ENCODE measurements at places on chromosomes 16 and 17.
A peak's percentile ranks its signal among the peaks of the same experiment; 100 is the strongest.

GRCh38 chr17:28957992-28958355, 6.7 kb upstream of the PHF12 start:
- peaks cover 1% of the 10 kb centered on the region for H3K4me1 ChIP-seq
- peak; percentile 38 for DNase-seq
- H3K4me3 ChIP-seq: no peak overlapping the region
- H3K27ac ChIP-seq: no peak overlapping the region
- no peaks in the 10 kb centered on the region for H3K36me3 ChIP-seq

DNA sequence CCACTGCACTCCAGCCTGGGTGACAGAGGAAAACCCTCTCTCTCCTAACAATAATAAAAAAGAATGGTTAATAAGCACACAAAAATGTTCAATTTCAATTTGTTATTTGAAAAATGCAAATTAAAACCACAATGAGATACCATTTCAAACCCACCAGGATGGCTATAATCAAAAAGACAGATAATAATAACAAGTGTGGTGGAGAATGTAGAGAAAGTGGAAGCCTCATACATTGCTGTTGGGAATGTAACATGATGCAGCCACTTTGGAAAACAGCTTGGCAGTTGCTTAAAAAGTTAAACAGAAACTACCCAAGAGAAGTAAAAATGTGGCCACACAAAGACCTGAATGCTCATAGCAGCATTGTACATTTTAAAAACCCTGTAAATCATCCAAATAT, 51.8 kb upstream of the MAP3K14 start:
- H3K27ac ChIP-seq: no peak overlapping the region
- no peaks in the 10 kb centered on the region for H3K27me3 ChIP-seq
- no peaks in the 10 kb centered on the region for H3K36me3 ChIP-seq
- peaks cover 31% of the 10 kb centered on the region for H3K4me1 ChIP-seq
- DNase-seq: no peak
- H3K4me3 ChIP-seq: no peak overlapping the region

DNA sequence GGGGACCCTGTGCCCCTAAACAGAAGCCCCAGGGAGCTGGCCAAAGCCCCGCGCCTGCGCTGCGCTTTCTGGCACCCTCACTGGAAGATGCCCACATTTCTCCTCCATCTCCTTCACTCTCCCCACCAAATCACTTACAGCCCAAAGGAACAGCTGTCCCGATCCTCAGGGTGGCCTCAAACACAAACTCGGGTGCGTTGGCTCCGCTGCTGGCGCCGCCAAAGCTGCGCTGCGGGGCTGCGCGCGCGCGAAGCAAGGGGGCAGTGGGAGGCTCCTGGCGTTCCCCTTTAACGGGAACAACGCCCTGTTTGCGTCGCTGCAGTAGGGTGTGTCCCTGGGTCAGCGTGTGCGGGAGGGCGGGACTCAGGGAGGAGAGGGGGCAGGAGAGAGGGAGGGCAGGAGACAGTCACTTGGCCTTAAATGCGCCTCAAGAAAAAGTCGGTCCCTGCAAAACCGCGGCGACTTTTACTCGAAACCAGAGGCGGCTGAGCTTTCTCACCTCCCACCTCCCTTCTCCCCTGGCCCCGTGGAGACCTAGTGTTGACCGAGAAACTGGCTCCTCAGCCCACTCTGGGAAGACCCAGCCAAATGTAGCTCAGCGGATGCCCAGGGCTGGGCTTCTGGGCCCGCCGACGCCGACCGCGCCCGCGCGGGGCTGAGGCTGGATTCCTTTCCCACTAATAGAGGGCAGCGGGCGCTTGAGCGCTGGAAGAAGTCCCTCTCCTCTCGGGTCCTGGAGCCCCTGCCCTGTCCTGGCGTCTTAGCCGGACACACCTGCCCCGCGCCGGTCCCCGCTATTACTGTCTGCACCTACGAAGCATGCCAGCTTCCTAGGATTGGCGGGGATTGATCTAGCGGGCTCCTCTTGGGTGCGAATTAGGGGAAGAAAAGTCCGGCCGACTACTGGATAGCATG, 2.6 kb downstream of the PMP22 start:
- H3K36me3 ChIP-seq: peaks cover 14% of the 10 kb centered on the region
- H3K4me1 ChIP-seq: peaks cover 64% of the 10 kb centered on the region
- peak overlapping the region; percentile 67 for H3K4me3 ChIP-seq
- H3K27me3 ChIP-seq: no peaks in the 10 kb centered on the region
- H3K27ac ChIP-seq: peak overlapping the region; percentile 97

DNA sequence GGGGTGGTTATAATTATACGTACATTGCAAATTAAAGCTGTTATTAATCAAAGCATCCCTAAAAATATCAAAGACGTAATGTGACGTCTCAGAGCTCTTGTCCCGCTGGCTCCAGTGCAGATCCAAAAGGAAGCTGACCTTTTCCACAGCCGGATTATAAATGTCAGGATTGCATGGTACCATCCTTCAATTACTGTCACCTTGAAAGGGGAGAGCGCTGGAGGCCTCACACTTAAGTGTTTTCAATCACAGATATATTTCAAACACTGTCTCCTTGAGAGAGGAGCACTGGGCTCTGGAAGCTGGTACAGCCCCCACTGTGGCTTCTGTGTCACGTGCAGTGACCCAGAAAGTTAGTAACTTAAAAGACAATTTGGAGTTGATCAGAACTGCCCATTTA, 94.2 kb downstream of the AIPL1 start:
- no peaks in the 10 kb centered on the region for H3K36me3 ChIP-seq
- no peak overlapping the region for H3K4me3 ChIP-seq
- peak; percentile 44 for DNase-seq
- peaks cover 8% of the 10 kb centered on the region for H3K27me3 ChIP-seq
- no peaks in the 10 kb centered on the region for H3K4me1 ChIP-seq

DNA sequence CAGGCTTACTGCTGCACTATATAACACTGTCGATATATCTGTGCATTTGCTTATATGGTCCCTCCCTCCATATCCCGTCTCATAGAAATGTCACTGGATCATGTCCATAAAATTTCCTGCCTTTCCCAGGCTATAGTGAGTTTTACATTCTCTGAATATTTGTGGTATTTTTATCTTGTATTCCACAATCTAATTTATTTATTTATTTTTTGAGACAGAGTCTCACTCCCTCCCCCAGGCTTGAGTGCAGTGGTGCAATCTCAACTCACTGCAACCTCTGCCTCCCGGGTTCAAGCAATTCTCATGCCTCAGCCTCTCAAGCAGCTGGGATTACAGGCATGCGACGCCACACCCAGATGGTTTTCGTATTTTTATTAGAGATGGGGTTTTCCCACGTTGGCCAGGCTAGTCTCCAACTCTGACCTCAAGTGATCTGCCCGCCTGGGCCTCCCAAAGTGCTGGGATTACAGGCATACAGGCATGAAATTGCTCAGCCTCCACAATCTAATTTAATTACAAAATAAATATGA, 12.9 kb downstream of the TRIM37 start:
- peaks cover 7% of the 10 kb centered on the region for H3K4me1 ChIP-seq
- no peaks in the 10 kb centered on the region for H3K27me3 ChIP-seq
- peaks cover 13% of the 10 kb centered on the region for H3K36me3 ChIP-seq
- no peak for DNase-seq

DNA sequence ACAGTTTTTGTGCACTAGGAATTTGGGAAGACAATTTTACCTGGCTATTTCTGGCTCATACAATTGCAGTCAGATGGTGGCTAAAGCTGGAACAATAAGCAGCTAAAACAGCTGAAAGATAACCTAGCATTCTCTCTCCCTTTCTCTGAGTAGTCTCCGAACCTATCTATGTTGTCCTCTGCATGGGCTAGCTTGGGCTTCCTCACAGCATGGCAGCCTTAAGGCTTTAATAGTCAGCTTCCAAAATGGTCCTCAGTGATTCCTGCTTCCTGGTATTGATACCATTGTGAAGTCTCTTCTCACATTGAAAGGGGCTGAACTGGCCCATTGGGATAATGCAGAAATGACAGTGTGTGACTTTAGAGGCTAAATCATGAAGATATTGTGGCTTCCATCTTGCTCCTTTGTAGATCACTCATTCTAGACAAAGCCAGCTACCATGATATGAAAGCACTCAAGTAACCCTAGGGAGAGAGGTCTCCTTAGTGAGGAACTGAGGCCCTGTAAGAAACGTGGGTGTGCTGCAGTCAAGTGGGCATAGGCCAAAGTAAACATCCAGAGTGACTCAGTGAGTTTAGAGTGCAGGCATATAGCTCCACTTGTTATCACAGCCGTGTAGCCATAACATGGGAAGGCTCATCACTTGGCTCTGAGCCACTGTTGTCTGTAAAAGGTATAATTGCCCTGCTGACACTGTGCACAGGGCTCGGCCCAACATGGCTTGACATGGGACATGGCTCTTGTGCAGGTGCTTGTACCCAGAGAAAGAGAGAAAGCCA, 5.5 kb upstream of the VKORC1 start:
- no peak overlapping the region for H3K4me3 ChIP-seq
- no peak overlapping the region for H3K27ac ChIP-seq
- DNase-seq: no peak
- H3K4me1 ChIP-seq: peaks cover 9% of the 10 kb centered on the region
- H3K27me3 ChIP-seq: no peaks in the 10 kb centered on the region

- peak overlapping the region; percentile 81 for H3K4me3 ChIP-seq
- H3K36me3 ChIP-seq: no peaks in the 10 kb centered on the region
- DNase-seq: no peak
- peaks cover 46% of the 10 kb centered on the region for H3K4me1 ChIP-seq
Observed at GRCh38 chr16:24540602-24541210, 1.3 kb downstream of the RBBP6 start.

DNA sequence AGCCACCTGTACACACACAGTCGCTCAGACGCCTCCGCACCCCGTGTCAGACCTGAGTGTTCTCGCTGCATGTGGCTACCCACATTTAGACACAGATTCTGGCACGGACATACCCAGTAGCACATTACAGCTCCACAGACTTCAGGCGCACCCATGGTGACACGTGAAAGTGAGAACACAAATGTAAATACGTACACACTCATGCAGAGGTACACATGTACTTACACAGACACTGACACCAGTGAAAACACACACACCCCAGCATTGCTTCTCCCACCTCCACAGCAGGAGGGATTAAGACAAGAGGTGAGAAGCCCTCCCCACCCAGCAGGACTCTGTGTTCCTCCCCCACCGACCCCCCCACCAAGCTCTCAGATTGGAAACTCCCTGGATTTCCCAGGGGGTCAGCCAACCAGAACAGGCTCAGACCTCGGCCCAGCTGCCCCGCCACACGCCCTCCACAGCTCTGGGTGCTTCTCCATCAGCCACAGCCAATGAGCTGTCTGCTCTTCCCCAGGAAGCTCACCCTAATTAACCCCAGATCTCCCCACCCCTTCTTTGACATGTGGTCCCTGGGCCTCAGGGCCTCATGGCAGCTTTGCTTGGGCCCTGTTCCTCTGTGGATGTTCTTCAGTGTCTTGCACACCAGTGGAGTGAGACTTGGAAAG, 5.3 kb upstream of the FOXN1 start:
- no peak for DNase-seq
- peak overlapping the region; percentile 2 for H3K27ac ChIP-seq
- no peak overlapping the region for H3K4me3 ChIP-seq
- H3K36me3 ChIP-seq: no peaks in the 10 kb centered on the region
- peaks cover 6% of the 10 kb centered on the region for H3K27me3 ChIP-seq

- H3K27ac ChIP-seq: no peak overlapping the region
- DNase-seq: no peak
- H3K36me3 ChIP-seq: peaks cover 86% of the 10 kb centered on the region
- no peak overlapping the region for H3K4me3 ChIP-seq
- H3K4me1 ChIP-seq: no peaks in the 10 kb centered on the region
- H3K27me3 ChIP-seq: no peaks in the 10 kb centered on the region
Observed at GRCh38 chr16:2058420-2058819, 10.6 kb downstream of the TSC2 start.

DNA sequence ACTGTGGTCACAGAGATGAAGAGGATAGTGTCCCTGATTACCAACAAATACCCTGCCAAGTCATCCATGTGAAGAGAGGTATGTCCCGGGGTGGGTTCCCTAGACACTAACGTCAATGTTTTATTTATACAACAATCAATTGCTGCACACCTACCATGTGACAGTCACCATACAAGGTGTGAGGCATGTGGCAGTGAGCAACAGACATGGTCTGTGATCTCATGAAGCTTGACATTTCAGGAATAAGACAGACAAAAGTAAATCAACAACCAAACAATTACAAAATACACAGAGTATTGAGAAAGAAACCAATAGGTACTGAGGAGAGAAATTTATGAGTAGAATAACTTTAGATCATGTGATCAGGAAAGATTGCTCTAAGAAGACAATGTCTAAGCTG, 268.6 kb downstream of the MRTFB start:
- no peak overlapping the region for H3K27ac ChIP-seq
- no peaks in the 10 kb centered on the region for H3K27me3 ChIP-seq
- no peaks in the 10 kb centered on the region for H3K36me3 ChIP-seq
- H3K4me3 ChIP-seq: no peak overlapping the region
- no peak for DNase-seq

DNA sequence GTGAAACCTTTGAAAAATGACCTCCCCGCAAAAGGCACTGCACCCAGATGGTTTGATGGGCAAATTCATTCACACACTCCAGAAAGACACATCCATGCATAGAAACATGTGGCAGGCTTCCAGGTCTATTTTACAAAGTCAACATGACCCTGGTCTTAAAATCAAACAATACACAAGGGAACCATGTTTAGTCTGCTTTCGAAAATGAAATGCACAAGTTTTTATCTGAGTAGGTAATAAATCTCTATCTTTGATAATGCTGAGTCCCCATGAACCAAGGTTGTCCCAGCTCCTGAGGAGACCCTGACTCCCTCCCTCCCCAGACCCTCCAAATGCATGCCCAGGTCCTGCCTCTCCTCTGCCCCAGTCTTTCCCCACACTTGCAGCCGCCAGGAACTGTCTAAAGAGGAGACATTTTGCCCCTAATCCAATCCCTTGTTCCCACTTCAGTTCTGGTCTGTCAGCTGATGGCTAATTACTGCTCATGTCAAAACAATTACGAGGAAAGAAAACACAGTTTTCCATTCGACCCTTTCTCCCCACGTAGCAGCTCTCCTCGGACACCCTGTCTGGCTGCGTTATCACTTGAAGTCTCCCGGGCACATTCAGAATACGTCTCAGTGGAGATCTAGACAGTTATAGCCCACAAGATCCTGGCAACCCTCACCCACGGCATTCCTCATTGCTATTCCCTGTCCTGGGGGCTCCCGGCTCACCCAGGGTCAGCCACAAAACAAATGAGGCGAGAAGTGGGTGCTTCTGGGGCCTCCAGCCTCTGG, 68.8 kb upstream of the RCVRN start:
- H3K27me3 ChIP-seq: no peaks in the 10 kb centered on the region
- DNase-seq: no peak
- H3K36me3 ChIP-seq: no peaks in the 10 kb centered on the region
- H3K4me3 ChIP-seq: no peak overlapping the region
